ENCODE measurements at places on chromosomes 5 and 9. TPM values are rescaled to one million over a fixed set of nuclear protein-coding genes. Genes with fewer than 3 reads are reported as not detected.

Gene DNLZ
- total RNA-seq, result 24.3 TPM

DNA sequence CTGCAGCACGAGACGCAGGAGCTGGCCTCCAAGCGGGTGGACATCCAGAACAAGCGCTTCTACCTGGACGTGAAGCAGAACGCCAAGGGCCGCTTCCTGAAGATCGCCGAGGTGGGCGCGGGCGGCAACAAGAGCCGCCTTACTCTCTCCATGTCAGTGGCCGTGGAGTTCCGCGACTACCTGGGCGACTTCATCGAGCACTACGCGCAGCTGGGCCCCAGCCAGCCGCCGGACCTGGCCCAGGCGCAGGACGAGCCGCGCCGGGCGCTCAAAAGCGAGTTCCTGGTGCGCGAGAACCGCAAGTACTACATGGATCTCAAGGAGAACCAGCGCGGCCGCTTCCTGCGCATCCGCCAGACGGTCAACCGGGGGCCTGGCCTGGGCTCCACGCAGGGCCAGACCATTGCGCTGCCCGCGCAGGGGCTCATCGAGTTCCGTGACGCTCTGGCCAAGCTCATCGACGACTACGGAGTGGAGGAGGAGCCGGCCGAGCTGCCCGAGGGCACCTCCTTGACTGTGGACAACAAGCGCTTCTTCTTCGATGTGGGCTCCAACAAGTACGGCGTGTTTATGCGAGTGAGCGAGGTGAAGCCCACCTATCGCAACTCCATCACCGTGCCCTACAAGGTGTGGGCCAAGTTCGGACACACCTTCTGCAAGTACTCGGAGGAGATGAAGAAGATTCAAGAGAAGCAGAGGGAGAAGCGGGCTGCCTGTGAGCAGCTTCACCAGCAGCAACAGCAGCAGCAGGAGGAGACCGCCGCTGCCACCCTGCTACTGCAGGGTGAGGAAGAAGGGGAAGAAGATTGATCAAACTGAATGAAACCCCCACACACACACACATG, 654 bp downstream of the PURA start:
- no peak for DNase-seq

GRCh38 chr5:93708442-93708841, 33.0 kb downstream of the POU5F2 start:
- no peak for DNase-seq

DNA sequence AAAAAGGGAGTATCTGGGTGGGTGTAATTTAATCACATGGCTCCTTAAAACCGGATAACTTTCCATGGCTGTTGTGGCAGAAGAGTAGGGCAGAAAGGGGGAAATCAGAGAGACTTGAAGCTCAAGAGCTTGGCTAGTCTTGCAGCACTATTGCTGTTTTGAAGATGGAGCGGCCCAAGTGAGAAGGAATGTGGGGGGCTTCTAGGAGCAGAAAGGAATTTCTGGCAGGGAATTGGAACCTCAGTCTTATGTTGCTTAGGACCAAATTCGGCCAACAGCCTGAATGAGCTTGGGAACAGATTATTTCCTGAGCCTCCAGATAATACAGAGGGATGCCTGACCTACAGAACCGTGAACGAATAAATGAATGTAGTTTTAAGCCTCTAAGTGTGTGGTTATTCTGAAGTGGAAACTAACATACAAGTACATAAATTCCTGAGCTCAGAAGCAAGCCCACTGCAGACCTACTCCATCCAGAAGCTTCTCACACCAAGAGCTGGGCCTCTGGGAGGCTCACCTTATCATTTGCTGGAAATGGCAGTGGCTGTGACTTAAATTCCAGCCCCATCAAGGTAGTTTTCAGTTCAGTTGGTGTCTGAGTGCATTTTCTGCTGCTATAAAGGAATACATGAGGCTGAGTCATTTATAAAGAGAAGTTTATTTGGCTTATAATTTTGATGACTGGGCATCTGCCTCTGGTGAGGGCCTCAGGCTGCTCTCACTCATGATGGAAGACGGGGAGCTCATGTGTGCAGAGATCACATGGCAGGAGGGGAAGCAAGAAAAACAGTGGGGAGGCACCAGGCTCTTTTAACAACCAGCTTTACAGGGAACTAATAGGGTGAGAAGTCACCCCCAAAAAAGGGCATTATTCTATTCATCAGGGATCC, 15.3 kb upstream of the TMEM174 start:
- no peak for DNase-seq

DNA sequence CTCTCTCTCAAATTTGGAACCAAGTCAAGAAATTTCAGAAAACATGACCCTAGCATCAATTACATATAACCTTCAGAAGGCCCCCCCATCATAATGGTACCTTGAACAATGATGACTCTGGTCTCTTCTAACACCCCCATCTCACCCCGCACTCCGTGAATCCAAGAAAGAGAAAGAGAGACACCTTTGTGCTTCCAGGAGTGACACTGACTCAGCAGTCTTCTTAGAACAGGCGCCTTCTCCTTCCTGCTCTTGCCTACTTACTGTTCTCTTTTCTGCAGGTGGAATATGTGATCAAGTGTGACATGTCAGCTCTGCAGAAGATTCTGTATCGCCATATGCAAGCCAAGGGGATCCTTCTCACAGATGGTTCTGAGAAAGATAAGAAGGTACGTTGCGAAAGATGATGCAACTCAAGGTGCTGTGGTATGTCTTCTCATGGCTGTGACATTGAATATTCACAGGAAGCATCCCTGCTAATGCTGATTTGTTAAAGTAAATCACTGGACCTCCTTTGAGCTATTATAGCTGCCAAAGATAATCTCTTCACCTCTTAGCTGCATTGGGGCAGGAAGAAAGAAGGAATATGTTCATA, 81.3 kb downstream of the SMARCA2 start:
- no peak for DNase-seq

- no peak for DNase-seq
Measured at GRCh38 chr5:151274666-151275065, 21.7 kb downstream of the GM2A start.

Gene TRPM6
- total RNA-seq, result 0.07 TPM

Gene C9
- total RNA-seq, result not detected

DNA sequence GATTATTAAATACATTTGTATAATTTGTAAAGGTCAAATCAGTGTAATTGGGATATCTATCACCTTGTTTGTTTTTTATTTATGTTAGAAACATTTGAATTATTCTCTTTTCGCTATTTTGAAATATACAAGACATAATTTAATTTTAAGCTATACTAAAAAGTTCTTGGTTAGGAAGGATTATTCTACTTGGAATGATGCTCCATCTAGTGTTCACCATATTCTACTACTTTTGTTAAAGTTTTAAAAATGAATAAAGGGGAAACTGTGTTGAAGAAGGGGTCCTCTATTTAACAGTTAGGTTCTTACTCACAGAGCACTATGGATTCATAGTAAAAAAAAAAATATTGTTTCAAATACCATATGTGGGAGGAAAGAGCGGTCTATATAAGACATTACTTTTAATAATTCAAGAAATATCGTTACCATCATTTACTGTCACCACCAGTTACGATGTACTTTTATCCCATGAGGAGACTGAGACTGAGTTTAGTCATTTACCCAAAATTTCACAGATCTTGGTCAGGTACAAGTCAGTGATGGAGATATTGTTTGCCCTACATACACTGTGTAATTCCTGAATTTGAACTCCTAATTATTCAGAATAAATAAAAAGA, 6.3 kb upstream of the STOM start:
- DNase-seq, result no peak

DNA sequence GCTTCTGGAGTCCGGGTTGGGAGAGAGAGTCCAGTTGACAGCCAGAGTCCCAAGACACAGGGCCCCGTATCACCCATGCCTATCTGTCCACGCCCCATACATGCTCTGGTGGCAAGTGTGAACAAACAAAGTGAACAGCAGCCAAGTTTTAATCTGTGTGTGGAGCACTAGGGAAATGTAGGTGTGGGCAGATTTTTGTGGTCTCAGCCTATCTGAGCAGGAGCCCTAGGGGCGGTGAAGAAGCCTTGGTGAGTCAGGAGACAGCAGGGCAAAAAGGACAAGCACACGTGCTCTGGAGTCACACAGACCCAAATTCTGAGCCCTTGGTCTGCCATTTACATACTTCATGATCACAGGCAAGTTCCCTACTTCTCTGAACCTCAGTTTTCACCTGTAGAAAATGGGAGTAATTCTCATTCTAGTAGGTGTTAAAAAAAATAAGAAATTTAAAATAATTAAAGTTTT, 23.2 kb downstream of the EGR1 start:
- DNase-seq, result no peak

Gene SPINK6
- not detected for total RNA-seq

DNA sequence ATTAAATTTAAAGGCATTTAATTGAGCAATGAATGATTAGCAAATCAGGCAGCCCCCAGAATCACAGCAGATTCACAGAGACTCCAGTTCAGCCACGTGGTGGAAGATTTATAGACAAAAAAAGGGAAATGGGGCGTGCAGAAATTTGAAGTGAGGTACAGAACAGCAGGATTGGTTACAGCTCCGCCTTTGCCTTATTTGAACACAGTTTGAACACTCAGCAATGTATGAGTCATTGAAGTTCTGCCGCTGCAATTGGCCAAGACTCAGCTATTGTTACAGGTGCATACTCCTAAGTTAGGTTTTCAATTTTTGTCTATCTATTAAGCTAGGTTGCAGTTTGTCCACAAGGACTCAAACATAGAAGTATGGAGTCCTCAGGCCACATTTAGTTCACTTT, 157.7 kb upstream of the SLC12A2 start:
- DNase-seq, result no peak

- no peak for DNase-seq
Measured at GRCh38 chr9:126336736-126337325, 10.2 kb downstream of the MVB12B start.

DNA sequence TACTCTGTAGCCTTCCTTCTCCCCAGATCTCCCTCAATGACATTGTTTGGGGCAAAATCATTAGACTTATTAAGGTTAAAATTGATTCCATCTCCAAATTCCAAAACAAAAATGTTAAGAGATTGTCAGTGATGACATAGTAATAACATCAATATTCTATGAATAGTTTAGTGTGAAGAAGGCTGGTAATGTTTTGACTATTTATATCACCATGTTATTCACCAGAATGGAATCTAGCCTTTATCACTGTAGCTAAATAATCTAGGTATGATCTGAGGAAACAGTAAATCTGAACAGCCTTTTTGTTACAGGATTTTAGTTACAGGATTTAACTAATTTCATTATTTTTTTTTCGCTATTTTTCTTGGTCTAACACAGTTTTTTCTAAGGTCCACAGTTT, 929 bp upstream of the PLPP6 start:
- DNase-seq, result no peak

DNA sequence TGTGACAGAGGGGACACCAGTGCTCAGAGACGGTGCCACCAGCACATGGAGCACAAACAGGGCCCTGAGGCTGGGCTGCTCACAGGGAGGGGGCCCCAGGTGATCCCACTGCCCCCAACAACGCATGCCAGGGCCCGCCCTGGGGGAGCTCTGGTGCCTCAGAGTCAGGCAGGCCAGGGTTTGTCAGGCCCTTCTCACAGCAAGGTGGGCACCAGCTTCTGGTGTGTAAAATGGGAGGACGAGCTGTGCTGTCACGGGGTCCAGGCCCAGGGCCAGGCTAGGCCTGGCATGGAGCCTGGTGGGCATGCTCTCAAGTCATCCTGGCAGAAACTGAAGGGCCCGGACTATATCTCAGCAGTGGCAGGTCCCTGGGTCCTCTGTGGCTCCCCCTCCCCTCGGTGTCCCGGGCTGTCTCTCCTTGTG, 34.5 kb downstream of the PRRT1B start:
- no peak for DNase-seq

Gene FOXD4L4
- total RNA-seq, result not detected

Gene IL4
- not detected for total RNA-seq

DNA sequence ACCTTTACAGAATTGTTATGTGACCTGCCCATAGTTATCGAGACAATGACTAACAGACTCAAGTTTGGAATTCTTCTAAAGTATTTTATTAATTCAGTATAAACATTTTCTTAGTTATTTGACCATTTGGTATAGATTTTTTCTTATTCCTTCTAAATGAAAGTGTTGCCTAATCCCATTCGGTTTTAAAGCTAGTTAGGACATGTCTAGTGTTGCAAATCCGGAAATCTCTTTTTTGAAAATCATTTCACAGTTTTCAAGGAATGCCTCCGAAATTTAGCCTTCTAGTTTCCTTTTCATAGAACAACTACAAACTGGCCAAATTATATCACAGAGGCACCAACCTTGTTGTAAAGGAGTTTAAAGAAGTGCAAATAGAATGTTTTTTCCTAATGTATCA, 171.8 kb downstream of the XRCC4 start:
- DNase-seq, result no peak

DNA sequence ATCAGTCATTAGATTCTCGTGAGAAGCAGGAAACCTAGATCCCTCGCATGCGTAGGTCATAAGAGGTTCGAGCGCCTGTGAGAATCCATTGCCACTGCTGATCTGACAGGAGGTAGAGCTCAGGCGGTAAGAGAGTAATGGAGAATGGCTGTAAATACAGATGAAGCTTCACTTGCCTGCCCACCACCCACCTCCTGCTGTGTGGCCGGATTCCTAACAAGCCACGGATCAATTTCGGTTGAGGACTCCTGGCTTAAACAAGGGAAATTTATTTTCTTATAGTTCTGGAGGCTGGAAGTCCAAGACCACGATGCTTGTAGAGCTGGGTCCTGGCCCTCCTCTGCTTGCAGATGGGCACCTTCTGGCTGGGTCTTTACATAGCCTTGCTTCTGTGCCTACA, 200.4 kb downstream of the PCSK5 start:
- DNase-seq, result no peak

- DNase-seq, result no peak
Measured at GRCh38 chr5:90484540-90484939, 9.9 kb downstream of the POLR3G start.

Gene ACTBL2
- 1.5 TPM for total RNA-seq

Gene ECSCR
- not detected for total RNA-seq

DNA sequence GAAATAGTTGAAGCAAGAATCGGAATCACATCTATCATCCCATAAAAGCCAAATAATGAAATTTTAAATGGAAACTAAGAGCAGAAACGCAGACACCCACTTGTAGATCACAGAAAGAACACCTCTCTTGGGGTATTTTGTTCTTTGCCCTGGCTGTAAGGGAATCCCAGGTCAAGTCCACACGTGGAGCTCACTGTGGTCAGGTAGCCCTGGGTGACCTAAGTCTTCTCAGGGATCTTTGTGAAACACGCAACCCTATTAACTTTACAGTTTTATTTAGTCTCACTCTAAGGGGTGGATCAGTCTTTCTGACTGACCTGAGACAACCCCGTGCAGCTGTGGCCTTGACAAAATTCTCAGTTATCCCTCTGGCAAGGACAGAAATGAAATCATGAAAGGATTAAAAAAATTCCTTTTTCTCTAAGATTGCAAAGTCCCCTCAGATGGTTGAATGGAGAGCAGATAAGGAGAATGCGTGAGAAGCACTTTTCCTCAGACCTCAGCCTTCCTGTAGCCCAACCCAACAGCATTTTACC, 111.6 kb downstream of the NREP start:
- DNase-seq, result no peak

DNA sequence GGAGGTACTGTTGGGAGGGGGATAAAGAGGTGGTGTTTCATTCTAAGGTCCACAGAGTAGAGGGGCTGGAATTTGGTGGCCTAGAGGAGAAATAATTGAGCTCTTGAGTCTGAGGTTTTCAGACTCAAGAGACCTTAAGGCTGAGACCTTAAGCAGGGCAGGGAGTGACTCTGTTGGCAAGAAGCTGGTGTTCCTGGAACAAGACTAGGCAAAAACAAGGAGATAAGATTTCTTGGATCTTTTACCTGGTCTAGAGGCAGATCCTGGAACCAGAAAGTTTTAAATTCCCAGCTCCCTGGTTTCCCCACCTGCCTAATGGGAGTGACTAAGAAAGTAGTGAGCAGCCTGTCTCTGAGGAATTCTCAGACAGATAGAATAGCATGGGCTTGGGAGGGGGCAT, 4.1 kb upstream of the CCL21 start:
- no peak for DNase-seq

All from kidney epithelial cell (primary cell).